ENCODE measurements at places on chromosomes 16 and 17.

DNA sequence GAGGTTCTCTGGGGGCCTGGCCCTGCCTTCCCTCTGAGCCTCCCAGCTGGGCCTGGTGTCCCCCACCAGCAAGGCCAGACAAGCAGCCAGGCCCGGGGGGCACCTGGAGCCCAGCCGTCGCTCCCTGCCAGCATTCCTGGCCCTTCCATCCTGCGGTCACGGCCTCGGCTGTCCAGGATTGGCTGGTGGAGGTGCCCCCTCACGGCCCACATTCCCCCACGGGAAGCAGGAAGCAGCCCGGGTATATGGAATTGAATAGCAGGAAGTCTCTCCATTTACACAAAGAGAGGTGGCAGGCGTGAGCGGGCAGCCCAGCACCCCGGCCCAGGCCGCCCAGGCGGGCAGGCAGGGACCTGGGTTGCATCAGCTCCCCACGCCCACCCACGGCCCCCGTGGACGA is 14.5 kb downstream of the TRAF7 start:
- DNase-seq: no peak

- no peak for DNase-seq
Measured at GRCh38 chr17:73227944-73228343, 33.7 kb downstream of the CPSF4L start.

- DNase-seq: no peak
Measured at GRCh38 chr16:88548131-88548874, 21.9 kb upstream of the ZC3H18 start.

GRCh38 chr16:66402166-66402565 is 24.9 kb upstream of the BEAN1 start:
- DNase-seq: no peak

GRCh38 chr16:56916571-56917403 is 15.2 kb upstream of the HERPUD1 start:
- DNase-seq: no peak

GRCh38 chr16:67666559-67667452 is at the start of the genes C16orf86 and ENKD1:
C16orf86 (plus strand) TSS chr16:67666814; CDS start chr16:67666971, 157 bp downstream.
ENKD1 (minus strand) TSS chr16:67666750; CDS start chr16:67666442, 308 bp downstream.
- peak; percentile 63 for DNase-seq

DNA sequence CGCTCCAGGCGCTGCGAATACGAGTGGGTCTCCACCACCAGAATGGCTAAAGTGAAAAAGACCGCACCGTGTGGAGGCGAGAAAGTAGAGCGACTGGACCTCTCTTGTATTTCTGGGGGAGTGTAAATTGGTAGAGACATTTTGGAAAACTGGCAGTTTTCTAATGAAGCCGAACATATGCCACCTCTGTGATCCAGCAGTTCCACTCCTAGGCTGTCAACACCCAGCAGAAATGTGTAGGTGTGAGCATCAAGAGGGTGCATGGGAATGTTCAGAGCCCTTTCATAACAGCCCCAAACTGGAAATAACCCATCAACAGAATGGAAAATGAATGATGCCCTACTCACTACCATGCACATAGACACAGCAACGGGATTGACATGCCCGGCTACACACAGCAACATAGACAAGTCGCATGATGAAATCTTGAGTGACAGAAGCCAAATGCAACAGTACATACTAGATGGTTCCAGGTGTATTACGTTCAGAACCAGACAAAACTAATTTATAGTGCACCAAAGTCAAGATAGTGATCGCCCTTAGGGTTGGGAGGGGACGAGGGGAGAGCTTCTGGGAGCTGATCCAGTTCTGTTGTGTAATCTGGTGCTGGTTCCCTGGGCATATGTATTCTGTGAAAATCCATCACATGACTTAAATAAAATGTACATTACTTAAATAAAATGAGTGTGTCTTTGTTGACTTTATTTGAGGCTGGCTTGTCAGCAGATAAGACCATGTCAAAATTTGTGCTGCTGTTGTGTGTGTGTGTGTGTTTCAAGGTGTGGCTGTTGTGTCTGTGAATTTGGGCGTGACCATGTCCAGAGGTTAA is 877 bp upstream of the BCL7C start:
- DNase-seq: no peak

DNA sequence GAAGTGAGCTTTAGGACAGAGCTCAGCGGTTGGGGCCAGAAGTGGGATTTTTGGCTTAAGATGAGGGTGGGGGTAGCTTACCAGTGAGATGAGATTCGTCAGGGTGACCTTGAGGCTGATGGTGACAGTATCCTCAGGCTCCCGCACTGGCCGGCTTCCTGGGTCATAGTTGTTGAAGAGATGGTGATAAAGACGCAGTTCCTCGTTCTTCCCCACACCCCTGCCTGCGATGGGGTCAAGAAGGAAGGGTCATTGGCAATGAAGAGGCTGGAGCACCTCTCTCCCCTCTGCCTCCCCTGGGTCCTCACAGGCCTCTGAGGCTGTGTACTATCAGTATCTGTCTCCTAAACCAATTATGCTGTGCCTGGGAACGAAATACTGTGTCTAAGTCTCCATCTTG is 358 bp downstream of the CHRNE start:
- no peak for DNase-seq

DNA sequence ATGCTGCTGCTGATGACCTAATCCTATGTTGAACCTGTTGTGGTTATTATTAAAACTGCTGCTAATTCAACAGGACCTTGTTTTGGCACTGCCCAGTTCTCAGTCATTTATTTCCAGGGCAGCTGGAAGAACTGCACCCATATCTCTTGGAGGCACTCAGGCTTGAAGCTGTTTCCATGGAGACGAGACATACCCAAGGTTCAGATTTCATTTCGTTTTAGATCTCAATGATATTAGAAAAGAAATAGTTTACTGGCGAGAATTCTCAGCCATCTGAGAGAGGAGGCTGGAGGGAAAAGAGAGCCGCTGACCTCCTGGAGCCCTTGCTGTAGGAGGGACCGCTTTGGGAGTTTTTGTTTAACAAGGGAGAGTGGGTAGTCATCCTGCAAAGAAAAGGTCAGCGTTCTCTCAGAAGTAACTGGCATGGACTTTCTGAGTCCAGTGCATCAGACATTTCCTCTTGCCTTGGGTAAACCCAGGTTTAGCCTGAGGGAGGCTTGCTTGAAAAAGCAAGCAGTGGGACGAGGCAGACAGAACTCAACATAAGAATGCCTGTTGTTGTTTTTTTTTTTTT is 75.4 kb downstream of the YPEL2 start:
- no peak for DNase-seq

DNA sequence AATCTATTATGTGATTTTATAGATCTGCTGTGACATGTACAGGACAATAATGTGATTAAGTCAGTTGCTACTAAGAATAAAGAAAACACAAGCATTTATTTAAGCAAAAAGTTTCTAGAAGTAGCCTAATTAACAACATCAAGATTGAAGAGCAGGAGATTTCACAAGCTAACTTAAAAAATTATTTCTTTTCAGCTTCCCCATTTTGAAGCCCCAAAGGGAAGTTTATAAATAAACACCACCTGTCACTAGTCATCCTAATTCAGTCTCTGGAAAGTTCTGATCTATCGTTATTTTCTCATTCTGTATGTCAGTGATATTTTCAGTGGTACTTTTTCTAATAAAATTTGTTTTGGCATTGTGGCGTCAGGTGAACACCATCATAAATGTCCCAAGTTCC is 8.3 kb downstream of the CAPNS2 start:
- DNase-seq: no peak

DNA sequence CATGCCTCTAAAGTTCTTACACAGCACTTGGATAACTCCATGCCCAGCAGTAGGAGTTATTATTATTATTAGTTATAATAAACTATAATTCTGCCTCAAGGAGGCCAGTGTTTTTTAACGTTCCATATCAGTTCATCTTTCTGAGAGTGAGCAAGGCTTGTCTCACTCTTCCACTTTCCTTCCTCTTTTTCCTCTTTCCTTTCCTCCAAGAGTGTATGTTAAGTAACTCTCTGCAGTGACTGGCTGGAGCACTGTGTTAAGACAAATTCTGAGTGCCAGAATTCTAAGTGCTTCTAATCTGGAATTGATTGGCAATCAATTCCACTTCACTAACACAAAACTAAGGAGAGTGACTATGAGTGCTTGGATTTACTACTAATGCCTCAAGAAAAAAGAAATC is 16.4 kb downstream of the CLEC19A start:
- no peak for DNase-seq

All from stimulated activated CD4-positive, alpha-beta T cell treated with anti-CD3 and anti-CD28 coated beads, Interleukin-1b, Interleukin-23, amount 100 ng/mL, for 1 hour (primary cell).